ENCODE measurements at places on chromosomes 2 and 18.

- no peak for DNase-seq
Observed at GRCh38 chr2:46521215-46521683, 41.9 kb downstream of the TMEM247 start.

GRCh38 chr18:75203416-75204268 lies 5.3 kb downstream of the PTGR3 start:
- no peak for DNase-seq

- no peak for DNase-seq
Observed at GRCh38 chr18:48847807-48848486, 102.8 kb downstream of the SMAD7 start.

DNA sequence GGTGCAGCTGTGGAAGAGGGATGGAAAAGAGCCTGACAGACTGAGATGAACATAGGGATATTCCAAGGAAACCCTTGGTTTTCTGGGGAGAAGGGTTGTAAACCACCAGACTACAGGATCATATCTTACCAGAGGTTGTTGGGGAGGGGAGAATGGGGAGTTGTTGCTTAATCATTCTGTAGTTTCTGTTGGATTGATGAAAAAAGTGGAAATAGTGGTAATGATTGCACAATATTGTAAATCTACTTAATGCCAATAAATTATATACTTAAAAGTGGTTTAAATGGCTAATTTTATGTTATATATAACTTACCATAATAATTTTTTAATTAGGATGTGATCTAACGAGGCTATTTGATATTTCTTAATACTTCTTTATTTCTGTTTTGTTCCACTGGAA lies 800.9 kb downstream of the BCL11A start:
- no peak for DNase-seq

- DNase-seq = no peak
Observed at GRCh38 chr2:1972948-1973347, 228.6 kb upstream of the PXDN start.

DNA sequence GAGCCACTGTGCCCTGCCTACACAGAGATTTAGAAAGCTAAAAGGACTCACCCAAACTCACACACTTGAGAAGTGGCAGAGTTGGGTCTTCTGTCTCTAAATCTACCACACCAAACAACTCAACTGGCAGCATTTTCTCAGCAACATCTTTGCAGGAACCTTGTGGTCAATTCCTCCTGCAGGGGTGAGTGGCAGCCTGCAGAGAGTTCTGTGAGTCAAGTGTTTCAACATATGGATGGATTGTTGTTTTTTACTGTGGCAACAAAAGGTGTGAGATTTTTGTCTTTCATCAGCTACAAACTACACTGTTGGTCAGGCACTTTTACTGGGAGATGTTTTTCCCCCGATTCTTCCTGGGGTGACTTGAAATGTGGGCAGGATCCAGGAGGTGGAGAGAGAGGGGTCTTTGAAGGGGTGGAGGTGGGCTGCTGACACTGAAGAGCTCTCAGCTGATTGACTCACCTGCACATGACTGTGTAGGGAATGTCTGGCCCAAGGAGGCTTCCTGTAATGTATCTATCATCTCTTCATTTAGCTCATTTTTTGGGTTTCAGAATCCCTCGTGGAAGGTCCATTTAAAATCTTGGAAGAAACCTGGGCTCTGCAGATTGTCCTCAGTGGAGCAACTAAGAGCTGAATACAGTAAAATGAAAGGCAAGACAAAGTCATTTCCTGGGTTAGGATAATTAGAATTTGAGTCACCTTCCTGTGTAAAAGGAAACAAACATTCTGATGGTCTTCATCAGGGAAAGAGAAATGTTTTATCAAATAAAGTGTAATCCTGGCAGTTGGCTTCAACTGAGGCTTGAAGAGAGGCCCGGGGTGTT lies 98.6 kb downstream of the MSH2 start:
- DNase-seq = peak; percentile 61

- DNase-seq = no peak
Observed at GRCh38 chr2:162888652-162889051, 50.1 kb upstream of the KCNH7 start.

GRCh38 chr2:43171789-43172188 lies 54.6 kb downstream of the ZFP36L2 start:
- DNase-seq = no peak

DNA sequence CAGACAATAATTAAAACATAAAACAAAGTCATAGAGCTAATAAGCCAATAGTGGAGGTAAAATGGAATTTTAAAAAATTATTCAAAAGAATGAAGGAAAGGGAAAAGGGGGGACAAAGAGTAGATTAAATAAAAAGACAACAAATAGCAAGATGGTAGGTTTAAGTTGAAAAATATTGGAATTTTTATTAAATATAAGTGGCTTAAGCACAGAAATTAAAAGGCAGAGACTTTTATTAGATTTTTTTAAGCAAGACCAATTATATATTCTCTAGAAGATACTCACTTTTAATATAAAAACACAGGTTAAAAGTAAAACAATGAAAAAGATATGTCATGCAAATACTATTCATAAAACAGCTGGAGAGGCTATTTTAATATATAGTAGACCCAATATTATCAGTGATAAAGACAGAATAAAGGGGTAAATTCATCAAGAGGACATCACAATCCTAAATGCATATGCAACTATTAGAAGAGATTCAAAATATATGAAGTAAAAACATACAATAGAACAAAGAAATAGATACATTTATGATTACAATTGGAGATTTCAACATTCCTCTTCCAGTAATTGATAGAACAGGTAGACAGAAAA lies 98.7 kb downstream of the CYP26B1 start:
- DNase-seq = no peak

DNA sequence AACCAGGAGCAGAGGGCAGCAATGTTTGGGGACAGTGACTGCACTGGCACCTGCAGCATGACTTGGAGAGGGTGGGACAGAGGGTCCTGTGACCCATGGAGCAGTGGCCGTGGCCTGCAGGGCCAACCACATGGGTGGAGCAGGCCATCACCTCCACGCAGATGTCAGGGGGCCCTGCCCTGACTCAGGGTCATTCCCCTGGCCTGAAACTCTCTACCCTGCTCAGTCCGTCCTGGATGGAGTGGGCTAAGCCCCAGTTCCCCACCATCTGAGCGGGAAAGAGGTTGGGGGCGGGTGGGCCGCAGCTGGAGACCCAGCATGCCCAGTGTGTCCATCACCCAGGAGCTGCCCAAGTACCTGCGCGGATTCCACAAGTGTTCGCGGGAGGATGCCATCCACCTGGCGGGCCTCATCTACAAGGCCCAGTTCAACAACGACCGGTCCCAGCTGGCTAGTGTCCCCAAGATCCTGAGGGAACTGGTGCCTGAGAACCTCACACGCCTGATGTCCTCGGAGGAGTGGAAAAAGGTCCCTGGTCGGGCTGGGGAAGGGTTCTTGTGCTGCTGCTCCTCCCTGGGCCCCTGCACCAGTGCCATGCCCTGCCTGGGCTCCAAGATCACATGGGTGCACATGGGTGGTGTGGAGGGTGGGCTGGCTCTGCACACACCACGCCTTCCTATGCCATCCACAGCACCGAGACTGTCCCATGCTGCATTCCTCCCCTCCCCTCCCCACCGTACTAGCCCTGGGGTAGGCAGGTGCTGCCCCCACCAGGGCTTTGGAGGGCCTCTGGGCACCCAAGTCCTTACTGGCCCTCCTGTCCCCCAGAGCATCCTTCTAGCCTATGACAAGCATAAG lies 10.3 kb upstream of the GPR17 start:
- no peak for DNase-seq

DNA sequence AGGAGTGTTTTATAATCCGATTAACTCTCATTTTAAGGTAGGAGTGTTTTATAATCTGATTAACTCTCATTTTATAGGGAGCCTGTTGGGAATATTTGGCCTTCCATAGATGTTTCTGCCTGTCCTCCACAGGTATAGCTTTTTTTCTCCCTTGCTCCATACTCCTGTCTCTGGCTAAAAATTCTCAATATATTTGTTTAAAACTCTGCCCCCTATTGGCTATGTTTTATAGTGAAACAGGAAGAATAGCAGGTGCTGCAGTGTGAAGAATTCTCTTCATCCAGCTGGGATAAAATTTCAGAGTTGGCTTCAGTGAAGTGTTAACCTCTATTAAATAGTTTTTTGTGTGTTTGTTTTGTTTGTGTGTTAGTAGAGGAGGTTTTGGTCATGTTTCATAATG lies 1046.0 kb upstream of the TMEFF2 start:
- DNase-seq = no peak

DNA sequence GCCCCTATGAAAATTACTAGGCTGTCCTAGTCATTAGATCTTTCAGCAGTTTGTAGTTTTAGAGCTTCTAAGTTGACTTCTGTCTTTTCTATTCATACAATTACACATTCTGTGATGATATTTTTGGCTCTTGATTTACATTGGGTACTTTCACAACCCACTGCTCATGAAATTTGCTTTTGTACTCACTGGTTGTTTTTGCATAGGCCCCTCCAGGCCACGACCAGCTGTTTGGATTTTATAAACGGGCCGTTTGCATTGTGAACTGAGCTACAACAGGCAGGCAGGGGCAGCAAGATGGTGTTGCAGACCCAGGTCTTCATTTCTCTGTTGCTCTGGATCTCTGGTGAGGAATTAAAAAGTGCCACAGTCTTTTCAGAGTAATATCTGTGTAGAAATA lies 193.8 kb downstream of the RPIA start:
- DNase-seq = no peak

- DNase-seq = no peak
Observed at GRCh38 chr2:240893363-240893844, 2.6 kb downstream of the MAB21L4 start.

- no peak for DNase-seq
Observed at GRCh38 chr18:13048061-13048595, 57.0 kb downstream of the CEP192 start.

DNA sequence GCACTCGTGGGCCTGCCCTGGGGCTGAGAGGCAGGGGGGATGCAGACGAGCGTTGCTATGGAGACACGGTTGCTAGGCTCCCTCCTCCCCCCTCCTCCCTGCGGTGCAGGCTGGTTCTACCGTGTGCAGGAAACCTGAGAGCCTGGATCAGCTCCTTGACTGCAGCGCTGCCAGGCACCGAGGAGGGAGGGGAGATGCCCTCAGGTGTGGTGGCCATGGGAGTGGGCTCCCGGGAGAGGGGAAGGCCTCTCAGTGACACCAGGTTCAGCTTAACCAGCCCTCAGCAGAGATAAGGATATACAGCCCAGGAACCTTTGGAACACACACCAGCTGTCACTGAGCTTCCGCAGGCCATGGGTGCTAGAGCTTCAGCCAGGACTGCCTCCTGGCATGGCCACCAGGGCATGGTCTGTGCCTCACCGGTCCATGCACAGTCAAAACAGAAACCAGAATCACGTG lies 124.4 kb upstream of the PXDN start:
- no peak for DNase-seq

GRCh38 chr2:170845343-170845742 lies 28.7 kb downstream of the GAD1 start:
- DNase-seq = no peak

GRCh38 chr2:97645695-97646629 lies at the start of gene COX5B:
TSS of gene COX5B (plus strand) at chr2:97646062. CDS start at chr2:97646087, 25 bp downstream.
- peak; percentile 94 for DNase-seq

GRCh38 chr18:5840547-5840946 lies 54.8 kb downstream of the TMEM200C start:
- DNase-seq = no peak

GRCh38 chr2:29923110-29923721 lies 1.8 kb upstream of the ALK start:
- peak; percentile 44 for DNase-seq

DNA sequence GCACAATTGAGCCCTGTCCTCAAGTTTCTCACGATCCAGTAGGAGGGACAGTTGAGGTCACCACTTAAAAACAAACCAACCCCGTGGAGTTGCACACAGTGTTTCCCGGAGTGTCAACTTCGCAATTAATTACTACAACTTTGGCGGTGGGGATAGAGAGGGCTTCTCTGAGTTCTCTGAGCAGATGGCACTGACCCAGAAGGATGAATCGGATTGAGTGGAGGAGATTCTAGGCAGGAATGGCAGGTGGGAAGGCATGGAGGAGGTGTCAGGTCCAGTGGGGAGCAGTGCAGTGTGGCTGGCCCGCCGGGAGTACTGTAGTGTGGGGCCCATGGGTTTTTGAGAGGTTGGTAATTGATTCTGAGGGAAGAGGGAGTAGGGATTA lies 12.0 kb downstream of the SIX3 start:
- no peak for DNase-seq

DNA sequence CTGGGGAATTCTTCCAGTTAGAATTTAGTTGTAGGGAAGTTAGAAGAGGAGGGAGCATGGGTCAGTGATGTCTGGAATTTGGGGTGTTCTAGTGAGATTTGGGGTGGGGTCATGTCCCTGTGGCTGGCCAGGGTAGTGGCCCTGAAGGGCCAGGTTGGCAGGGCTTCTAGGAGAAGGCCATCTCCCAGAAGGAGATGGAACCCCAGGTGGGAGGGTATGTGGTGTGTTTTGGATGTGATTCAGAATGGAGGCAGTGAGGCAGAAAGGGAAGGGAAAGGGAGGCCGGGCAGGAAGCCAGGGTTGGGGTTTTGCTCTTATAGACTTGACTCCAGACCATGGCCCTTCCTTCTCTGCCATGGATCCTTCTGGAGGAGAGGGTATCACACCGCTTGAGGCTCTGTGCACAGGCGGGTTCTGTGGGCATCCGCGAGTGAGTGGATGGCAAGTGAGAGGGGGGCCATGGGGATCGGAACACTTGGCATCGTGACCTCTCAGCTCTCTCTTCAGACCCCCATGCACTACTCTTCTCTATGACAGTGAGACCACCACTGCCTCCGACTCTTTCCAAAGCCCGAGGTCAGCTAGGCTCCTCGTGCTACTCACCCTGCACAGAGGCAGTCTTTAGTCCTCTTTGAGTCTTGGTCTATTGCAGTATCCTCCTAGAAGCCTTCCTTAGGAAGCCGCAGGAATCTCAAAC lies 7.3 kb downstream of the GREB1 start:
- DNase-seq = no peak

DNA sequence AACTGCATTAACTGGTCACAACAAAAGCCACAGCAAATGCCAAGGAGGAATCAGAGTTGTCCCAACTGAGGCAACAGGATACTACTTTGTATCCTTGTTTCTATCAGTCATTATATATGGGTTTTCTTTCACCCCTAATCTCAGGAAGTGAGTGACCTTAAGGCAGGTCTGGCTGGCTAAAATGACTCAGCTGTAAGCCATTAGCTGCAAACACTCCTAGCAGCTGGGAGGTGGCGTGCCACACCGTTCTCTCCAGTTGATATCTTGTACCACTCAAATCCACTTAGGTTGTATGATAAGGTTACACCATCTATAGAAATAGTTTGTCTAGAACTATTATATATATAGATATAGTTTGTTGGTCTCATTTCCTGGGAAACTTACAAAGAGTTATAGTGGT lies 171.1 kb upstream of the MC4R start:
- no peak for DNase-seq

DNA sequence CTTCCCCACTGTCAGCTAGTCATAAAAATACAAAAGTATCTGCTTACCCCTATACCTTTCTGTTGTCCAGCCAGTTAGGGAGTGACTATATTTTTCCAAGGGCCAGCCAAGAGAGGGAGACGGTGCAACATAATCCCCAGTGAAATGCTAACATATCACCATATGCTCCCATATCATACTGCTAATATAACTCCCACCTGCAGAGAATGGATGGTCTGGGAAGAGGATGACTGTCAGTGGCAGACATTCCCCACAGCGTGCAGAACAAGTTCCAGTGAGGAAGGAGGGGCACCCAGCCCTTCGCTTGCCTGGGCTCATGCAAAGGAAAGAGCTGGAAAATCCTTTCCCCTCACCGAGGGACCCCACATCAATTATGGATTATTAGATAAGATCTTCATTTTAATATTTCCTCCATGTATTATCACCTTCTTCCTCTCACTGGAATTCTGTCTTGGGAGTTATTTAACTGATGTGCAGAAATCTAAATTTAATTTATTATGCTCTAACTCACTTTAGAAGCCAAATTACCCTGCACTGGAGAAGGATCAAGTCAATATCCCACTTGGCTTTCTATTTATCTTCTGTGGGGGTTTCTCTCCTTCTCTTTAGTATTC lies 135.6 kb downstream of the GALNT14 start:
- no peak for DNase-seq
